A549 treated with Hydrocortisone at 1 μM for 4 hours (cell line): ENCODE measurements at places on chromosomes 4 and X. TPM values are rescaled to one million over a fixed set of nuclear protein-coding genes. Genes with fewer than 3 reads are reported as not detected.

Gene MAGEB2
- total RNA-seq, result not detected in 5 replicates

Gene FRMD7
- total RNA-seq, result not detected in 5 replicates

Gene CDS1
- total RNA-seq, result 0.39 to 0.67 TPM (median 0.61 TPM) in 5 replicates

Gene AFM
- not detected in 5 replicates for total RNA-seq

Gene RAB41
- total RNA-seq, result not detected in 5 replicates

Gene HTN1
- total RNA-seq, result not detected in 5 replicates
